Heart left ventricle (tissue), 16 donors: ENCODE measurements at places on chromosomes 16 and 17. TPM values are rescaled to one million over a fixed set of nuclear protein-coding genes. Genes with fewer than 3 reads are reported as not detected.

DNA sequence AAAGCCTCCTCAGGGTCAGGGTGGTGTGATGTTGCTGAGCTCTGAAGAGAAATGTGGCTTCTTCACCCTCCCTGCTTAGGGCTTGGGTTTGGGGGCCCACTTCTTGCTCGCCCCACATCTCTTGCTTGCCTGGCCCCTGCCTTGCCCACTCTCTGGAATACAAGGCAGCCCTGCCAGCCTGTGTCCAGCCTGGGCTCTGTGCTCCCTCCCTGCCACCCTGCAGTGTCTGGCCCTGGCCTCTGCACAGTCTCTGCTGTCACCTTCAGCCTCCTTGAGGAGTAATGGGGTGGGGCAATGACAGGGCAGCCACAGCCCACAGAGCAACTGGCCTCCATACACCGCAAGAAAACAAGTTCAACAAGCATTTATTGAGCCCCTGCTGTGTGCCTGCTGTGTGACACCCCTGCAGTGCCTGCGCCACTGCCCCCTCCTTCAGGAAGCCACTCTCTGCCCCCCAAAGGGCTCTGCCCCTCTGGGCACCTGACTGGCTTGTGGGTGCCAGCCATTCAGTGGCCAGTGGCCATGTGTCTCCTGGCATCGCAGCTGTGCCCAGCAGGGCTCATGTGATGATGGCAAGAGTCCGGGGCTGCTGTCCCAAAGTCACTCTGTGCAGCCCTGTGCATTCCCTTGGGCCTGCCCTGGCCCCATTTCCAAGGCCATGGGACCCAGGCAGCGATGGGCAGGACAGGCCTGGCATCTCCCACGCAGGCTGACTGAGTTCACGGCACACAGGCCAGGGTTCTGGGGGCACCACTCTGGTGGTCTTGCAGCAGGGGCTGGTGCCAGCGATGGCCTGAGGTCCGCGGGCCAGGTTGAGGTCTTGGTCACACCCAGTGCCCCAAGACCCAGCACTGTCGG, 240.8 kb downstream of the KATNIP start:
- no peaks in the 10 kb centered on the region for H3K4me1 ChIP-seq
- H3K4me3 ChIP-seq = no peak overlapping the region
- no peak overlapping the region for H3K27ac ChIP-seq
- no peaks in the 10 kb centered on the region for H3K36me3 ChIP-seq
- no peaks in the 10 kb centered on the region for H3K27me3 ChIP-seq

DNA sequence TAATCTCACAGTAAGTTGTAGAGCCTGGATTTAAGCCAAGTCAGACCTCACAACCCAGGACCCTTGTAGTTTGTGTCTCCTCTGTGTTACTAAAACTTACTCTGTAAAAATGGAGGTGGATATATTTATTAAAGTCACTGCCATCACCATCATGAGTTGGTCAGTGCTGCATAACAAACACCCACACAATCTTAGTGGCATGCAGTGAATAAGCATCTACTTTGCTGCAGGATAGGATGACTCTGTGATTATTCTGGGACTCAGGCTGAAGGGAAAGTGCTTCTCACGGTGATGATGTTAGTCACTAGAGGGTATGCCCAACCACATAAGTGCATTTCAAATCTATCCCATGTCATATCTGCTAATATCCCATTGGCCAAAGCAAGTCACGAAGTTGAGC, 398.7 kb downstream of the XYLT1 start:
- DNase-seq = no peak
- H3K27me3 ChIP-seq = no peaks in the 10 kb centered on the region
- no peak overlapping the region for H3K4me3 ChIP-seq
- H3K4me1 ChIP-seq = no peaks in the 10 kb centered on the region

DNA sequence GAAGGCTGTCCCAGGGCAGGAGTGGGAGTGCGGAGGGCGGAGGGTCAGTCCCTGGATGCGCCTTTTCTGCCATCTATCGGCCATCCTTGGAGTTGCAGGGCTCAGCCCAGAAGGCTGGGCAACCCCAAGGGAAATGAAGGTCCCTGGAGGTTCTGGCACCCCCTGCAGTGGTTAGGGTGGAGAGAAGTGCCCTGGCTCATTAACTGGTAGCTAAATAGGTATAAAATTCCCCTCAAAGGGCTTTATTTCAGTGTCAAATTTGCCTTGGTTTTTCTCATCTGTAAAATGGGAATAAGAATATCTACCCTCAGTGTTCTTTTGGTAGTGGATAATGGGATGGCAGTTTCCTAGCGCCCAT, 22.4 kb downstream of the C17orf75 start:
- DNase-seq = peak; percentile 77
- H3K4me1 ChIP-seq = peaks cover 9% of the 10 kb centered on the region
- no peaks in the 10 kb centered on the region for H3K27me3 ChIP-seq
- H3K27ac ChIP-seq = no peak overlapping the region
- H3K36me3 ChIP-seq = no peaks in the 10 kb centered on the region
- H3K4me3 ChIP-seq = no peak overlapping the region

Gene CTRB2
- polyA plus RNA-seq = 0.51 TPM

- no peak overlapping the region for H3K27ac ChIP-seq
- H3K36me3 ChIP-seq = no peaks in the 10 kb centered on the region
- H3K4me1 ChIP-seq = peaks cover 39% of the 10 kb centered on the region
- H3K27me3 ChIP-seq = no peaks in the 10 kb centered on the region
- no peak overlapping the region for H3K4me3 ChIP-seq
These were observed 10.9 kb upstream of the KAT7 start for GRCh38 chr17:49777563-49777962.

GRCh38 chr16:10579965-10580882, at the start of gene EMP2:
EMP2 (minus strand) TSS chr16:10580598; CDS start chr16:10547617, 32,981 bp downstream.
- H3K27me3 ChIP-seq = peaks cover 21% of the 10 kb centered on the region
- peak; percentile 92 for DNase-seq
- peaks cover 48% of the 10 kb centered on the region for H3K4me1 ChIP-seq
- H3K36me3 ChIP-seq = no peaks in the 10 kb centered on the region

- no peak for DNase-seq
- H3K27me3 ChIP-seq = no peaks in the 10 kb centered on the region
- H3K27ac ChIP-seq = no peak overlapping the region
- no peaks in the 10 kb centered on the region for H3K4me1 ChIP-seq
- H3K4me3 ChIP-seq = no peak overlapping the region
These were observed 43.4 kb downstream of the HNF1B start for GRCh38 chr17:37701496-37701898.
